ENCODE measurements at places on chromosomes 4 and X. TPM values are rescaled to one million over a fixed set of nuclear protein-coding genes. Genes with fewer than 3 reads are reported as not detected.

DNA sequence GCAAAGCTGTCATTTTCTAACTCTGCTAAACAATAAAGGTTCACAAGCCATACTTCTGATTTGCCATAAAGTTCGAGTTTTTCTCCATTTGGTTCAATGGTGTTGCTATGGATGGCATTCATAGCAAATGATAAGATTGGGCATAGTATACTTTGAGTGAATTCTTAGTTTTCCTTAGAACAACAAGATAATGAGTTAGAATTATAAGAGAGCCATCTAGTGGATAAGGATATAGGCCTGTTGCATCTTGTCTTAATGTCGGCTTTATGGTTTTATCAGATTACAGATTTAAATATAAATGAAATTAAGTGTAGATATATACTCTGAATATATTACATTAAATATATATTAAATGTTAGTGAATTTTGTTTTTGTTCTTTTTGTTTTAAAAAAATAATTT, 644.6 kb downstream of the IL1RAPL1 start:
- no peak for DNase-seq

DNA sequence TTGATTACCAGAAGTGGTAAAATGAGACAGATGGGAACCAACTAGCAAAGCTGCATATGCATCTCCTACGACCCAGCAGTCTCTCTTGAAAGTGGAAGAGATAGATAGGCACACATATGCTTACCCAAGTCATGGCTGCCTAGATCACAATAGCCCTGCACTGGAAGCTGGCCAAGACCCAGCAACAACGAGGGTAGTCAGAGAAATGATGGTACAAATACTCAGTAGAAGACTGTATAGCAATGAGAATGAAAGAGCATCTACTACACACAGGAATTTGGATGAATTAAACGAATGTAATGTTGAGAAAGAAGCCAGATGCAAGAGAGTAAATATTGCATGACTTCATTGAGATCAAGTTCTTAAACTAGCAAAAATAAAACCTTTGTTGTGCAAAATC, 100.3 kb upstream of the FAT1 start:
- DNase-seq = no peak

DNA sequence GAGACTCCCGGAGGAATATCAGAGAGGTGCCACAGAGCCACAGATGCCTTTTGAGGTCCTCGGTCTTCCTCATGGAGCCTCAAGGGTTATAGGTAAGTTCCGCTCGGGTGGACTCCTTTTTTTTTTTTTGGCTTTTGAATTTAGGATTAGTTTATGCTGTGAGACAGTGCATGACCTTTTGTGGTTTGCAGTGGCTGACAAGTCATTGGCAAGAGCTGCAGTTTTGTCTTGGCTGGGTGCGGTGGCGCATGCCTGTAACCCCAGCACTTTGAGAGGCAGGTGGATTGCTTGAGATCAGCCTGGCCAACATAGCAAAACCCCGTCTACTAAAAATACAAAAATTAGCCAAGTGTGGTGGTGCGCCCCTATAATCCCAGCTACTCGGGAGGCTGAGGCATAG, 4.5 kb upstream of the GRSF1 start:
- no peak for DNase-seq

PPARGC1A gene
- 30.8 TPM for polyA plus RNA-seq

DNA sequence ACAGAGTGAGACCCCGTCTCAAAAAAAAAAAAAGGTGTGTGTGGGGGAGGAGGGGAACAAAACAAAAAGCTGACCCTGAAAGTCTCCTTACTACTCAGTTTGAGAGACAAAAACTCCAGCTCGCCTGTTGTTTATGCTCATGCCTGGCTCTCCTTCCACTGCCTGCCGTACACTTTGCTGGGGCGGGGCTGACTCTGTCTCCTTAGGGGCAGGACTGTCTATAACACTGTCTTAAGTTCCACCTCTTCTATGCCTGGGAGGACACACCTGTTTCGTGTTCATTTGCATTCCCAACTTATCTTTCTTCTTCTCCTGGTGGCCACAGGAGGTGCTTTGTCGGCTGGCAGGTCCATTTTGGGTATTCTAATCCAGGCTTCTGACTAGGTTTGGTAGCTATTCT, 81.4 kb downstream of the MTNR1A start:
- DNase-seq = no peak

SLC39A8 gene
- 18.6 TPM for polyA plus RNA-seq

GRCh38 chr4:40536032-40536431, 93.6 kb downstream of the RBM47 start:
- no peak for DNase-seq

DNA sequence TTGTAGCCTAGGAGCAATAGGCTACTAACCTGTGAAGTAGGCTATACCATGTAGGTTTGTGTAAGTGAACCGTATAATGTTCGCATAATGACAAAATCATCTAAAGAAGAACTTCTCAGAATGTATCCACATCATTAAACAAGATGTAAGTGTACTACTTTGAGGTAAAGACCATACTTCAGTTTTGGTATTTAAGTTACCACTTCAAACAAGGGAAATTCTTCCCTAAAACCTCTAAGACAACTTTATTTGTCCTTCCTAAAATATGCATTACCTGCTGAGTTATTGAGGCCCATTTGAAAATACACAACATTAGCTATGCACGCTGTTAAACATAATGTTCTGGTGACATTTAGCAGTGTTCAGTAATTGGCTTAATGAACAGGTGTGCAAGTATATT, 182.7 kb downstream of the RPA4 start:
- no peak for DNase-seq

Data from left renal cortex interstitium (tissue), 4 donors.